CD4-positive, alpha-beta T cell treated with Interleukin-21 for 1 hour (primary cell): ENCODE measurements at places on chromosomes 5 and 9.
A peak's percentile ranks its signal among the peaks of the same experiment; 100 is the strongest.

DNA sequence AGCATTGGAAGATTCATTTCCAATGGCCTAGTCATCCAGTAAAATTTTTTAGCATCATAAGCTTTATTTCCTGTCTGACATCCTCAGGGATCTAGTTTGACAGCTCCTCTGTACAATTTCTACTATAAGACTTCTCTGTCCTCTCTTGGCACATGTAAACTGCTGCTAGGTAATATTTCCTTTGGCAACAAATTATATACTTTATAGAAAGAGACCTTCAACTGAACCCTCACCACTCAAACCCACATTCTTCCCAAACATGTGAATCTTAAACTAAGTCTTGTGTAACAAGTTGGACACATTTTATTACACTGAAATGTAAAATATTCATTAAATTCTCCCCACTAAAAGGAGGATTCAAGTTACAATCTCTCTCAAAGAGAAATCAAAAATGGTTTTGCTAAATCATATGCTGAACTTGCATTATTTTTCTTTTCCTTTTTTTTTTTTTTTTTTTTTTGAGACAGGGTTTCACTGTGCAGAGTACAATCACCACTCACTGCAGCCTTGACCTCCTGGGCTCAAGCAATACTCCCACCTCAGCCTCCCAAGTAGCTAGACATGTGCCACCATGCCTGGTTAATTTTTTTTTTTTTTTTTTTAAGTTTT lies 36.9 kb downstream of the SCAI start:
- no peak for DNase-seq

DNA sequence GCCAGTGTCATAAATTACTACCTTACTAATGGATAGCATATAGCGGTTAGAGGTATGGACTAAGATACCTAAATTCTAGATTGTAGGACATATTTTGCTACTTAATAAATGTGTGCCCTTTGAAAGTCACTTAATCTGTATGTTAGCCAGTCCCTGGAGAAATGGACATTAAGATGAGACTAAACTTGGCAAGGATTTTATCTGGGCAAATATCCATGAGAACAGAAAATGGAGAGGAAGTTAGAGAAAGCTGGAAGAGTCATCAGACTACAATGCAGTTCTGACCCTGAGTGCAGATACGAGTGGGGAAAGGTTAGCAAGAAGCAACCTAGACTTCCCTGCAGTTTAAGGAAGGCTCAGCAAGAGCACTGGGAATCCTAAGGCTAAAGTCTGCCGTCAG lies 33.0 kb downstream of the TBCA start:
- no peak for DNase-seq

- DNase-seq, result no peak
These were observed 74.4 kb downstream of the STRBP start for GRCh38 chr9:123194023-123194422.

- no peak for DNase-seq
These were observed 785.4 kb downstream of the NR2F1-AS1 start for GRCh38 chr5:92795633-92796032.

DNA sequence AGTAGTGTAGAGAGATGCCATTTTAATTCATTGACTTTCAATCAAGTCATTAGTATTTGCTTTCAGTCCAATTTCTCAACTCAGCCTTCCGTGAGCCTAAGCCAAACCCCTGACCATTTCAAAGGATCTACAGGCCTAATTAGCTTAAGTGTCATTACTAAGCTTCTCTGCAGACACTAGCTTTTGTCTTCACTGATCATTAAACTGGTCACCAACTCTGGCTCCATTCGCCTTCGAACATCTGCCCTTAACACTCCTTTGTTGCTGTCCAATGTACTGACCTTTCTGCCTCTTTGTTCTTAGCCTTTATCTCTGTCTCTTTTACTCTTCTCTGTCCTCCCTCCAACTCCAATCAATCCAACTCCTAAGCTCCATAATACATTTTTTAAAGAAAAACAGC lies 299.3 kb downstream of the DIRAS2 start:
- no peak for DNase-seq

GRCh38 chr9:19554529-19554928 lies 145.7 kb downstream of the ACER2 start:
- DNase-seq, result no peak

DNA sequence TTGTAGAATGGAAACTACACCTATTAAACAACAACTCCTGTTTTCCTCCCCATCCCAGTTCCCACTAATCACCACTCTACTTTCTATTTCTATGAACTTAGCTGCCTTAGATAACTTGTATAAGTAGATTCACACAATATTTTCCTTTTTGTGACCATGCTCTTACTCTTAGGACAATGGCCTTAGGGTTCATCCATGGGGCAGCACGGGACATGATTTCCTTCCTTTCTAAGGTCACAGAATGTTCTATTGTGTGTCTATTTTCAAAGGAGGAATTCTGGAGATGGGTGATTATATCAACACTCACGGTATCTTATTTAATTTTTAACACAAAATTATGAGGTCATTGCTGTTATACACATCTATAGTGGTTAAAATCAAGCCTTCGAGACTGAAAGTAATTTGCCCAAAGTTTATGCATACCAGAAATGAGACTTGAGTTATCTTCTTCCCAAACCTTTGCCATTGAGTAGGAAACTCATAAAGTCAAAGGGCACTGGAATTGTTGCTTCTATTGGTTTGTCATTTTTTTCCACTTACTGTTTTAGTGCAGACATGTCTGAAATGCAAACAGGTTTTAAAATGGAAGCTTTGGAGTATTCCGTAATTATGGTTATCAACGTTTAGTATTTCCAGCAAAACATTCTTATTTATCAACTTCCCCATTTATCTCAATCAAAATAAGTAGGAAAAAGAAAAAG lies 23.6 kb downstream of the CTSL start:
- DNase-seq, result no peak

DNA sequence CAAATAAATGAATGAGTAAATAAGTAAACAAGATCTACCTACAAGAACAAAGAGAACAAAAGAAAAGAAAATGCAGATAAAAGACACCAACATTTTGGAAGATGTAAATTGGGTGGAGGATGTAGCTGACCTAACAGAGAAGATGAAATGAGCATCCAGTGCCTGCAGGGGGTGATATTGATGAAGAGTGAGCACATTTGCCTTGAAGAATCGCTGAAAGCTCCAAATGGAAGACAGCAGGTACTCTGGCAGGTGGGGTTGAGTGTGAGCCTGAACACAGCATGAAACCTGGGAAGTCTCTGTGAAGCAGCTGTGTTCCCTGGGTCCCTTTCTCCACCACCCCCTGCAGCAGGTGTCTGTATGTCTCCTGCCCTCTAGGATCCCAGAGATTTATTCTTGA lies 125.6 kb downstream of the NXNL2 start:
- DNase-seq, result no peak

DNA sequence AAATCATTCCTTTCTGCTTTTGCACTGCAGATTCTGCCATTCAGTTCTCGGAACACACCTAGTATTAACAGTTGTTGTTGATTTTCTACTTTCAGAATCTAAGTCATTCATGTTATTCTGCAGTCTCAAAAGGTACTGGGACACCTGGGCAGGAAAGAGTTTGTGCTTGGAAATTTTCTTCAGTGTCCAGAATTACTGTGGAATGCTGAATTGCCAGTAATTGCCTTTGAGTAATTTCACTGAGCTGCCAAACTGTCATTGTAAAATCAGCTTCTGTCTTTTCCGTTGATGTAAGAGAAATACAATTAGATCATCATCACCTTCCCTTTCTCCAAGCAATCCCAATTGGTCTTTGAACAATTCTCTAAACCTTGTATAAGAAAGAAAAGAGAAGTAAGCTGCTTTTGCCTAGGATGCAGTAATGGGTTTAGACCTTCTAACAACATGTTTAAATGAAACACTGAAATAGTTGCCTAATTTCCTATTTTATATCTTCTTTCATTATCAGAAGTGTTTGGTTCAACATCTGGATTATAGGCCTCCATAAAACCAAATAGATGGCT lies 75.7 kb upstream of the TGFBR1 start:
- no peak for DNase-seq

- DNase-seq, result no peak
These were observed 280.5 kb downstream of the TUSC1 start for GRCh38 chr9:25397746-25398145.

GRCh38 chr9:72524820-72525540 lies 3.6 kb downstream of the TMC1 start:
- peak; percentile 19 for DNase-seq

DNA sequence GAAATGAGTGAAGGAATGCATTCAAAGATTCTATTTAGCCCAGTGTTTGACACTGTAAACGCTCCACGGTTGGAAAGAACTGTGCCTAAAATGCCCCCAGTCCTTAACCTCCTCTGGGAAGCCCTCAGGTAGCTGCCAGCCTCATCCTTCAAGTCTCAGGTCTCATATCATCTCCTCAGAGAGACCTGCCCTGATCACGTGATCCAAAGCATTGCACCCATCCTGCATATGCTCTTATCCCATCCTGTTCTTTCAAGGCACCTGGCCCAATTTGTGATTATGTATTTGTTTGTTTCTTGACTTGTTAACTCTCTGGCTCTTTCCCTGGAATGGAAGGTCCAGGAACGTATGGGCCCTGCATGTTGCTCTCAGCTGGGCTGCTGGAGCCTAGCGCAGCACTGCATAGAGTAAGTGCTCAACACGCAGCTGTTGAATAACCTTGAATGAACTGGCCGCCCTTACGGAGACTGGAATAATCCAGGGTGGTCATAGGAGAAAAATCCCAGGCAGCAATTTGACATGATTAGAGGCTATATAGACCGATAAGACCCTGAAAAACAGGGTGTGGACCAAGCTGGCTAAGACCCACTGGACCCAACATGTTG lies 8.7 kb downstream of the C1QTNF2 start:
- DNase-seq, result no peak

- DNase-seq, result no peak
These were observed 1078.3 kb downstream of the CDH12 start for GRCh38 chr5:21774801-21775200.

GRCh38 chr5:180173198-180173544 lies 35.8 kb downstream of the RASGEF1C start:
- no peak for DNase-seq

DNA sequence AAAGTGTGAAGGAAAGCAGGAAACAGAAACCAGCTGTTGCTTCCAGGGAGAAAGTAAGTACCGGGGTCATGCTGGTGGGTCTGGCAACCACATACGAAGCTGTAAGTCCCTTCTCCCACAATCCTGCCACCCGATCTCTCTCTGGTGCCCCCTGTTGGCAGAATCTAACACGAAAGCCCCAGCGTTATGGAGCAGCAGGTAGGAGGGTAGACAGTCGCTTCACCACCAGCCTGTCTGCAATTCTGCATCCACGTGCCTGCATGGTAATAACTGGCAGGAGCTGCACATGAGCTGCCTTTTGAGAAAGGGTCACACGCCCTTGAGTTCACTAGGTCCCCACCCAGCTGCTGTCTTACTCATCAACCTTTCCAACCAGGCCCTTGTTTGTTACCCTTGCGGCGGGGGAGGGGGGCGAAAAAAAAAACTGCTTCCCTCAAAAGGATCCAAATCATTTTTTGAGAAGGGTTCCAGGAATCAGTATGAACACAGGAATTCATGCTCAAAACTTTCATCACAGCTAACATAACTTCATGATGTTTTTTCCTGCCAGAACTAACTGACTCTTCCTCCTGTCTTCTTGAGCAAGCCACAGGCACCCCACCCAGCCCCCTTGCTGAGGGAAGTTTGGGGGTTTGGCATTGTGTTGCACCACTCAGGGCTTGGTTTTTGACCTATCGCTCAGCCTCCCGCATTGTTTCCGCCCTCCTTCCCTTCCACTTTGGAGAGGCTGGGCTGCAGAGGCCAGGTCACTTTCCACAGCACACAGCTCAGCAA lies 19.6 kb upstream of the TMEM252 start:
- peak; percentile 42 for DNase-seq

DNA sequence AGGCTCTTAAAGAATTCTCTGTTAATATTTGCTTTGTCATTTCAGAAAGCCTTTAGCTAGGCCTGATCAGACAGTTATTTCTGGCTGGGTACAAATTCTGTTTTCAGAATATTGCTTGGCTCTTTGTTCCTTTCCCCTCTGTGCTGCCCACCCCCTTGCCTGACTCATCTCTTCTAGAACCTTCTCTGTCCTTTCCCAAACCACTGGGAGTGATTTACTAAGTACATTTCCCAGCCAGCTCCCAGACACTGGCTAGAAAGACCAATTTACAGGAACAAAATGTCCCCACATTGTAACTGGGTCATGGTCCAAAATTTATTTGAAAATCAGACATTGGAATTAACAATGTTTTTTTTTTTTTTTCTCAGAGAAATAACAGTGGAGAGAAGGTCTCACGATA lies 133.1 kb upstream of the MAP1B start:
- DNase-seq, result no peak

DNA sequence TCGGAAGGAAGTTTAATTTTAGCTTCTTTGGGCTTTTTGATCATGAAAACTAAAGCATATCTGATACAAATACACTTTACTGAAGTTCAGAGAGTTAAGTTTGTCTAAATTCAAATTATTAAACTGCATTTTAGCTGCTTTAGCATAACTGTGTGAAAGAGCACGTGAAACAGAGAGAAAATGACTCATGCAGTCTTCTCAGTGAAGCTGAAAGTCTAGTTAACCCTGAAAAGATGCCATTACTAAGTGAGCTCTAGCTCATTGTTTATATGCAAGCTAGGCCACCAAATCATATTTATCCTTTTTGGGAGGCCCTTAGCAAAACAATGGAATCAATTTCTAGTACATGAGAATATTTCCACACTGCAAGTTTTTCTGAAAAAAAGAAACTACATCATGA lies 27.6 kb downstream of the TPD52L3 start:
- no peak for DNase-seq

DNA sequence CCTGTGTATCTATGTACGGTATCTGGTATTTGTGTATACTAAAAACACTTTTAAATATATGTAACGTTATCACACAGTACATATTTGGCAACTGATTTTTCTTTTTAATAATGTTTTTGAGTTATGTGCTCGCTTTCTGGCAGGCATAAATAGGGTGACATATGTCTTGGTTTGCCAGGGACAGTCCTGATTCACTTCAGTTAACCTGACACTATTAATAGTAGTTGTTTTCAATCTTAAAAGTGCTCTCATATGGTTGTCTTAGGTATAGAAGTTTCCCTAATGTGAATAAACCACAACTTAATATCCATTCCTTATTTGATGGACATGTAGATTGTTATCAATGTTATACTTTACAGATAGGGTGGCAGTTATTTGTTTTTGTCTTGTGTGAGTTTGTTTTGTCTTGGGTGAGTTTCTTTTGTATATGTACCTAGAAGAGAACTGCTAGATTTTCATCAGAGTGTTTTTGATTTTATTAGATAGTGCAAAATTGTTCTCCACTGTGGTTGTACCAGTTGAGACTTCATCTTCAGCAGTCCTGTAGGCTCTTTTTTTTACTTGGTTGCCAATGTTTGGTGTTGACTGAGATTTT lies 7.9 kb downstream of the G3BP1 start:
- no peak for DNase-seq
